Peyer's patch (tissue), 4 donors: ENCODE measurements at places on chromosomes 11 and 22.

DNA sequence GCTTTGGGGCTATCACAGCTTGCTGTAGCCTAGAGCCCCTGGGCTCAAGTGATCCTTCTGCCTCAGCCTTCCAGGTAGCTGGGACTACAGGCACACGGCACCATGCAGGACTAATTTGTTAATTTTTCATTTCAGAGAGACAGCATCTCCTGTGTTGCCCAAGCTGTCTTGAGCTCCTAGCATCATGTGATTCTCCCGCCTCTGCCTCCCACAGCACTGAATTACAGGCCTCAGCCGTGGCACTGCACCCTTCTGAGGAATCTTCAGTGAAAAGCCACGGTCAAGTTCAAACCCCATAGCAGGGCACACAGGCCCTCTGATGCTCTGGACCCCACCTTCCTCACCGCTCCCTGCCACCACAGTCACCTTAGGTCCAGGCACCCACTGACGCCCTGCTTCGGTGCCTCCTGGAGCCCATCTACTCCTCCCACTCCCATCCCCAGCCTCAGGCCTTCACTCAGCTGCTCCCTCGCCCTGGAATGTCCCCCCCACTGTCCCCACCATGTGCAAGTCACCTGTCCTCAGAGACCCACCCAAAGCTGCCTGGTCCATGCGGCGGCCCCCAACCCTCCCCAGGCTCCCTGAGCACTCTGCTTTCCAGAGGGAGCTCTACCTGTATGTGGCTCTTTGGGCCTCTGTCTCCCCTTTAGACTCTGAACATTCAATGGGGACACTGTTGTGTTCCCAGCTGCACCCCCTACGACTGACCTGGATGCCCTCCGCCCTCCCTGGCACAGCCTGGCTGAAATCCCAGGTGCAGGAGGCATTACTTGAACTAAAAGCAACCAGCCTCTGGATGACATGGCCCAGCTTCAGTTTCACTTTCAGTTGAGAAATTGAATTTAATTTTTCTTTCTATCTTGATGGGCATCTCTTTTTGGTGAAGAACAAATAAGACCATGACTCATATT, 1.6 kb downstream of the APOL2 start:
- no peak for DNase-seq

DNA sequence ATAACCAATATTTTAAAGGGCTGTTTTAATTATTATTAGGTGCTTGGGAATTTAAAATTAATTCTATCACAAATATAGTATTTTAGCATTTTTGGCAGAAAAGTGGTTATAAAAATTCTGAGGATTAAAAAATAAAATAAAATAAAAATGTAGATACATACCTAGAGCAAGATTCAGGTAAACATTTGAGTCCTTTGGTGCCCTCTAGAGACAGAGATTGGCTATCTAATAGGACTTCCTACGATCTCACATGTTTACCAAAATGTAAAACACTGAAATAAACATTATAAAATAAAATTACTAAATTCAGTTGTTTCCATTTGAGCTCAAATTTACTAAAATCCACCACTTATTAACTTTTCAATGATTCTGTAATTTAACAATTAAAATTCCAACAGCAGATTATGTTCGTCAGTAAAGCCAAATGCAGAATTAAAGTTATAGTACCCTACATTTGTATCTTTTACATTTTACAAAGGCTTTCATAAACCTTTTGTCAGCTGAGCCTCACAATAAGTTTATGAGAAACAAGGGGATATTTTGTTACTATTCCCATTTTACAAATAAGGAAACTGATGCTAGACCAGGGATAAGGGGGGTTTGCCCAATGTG, 27.7 kb downstream of the SLC36A4 start:
- no peak for DNase-seq

- no peak for DNase-seq
Measured at GRCh38 chr11:116960930-116961329, 123.5 kb upstream of the APOA1 start.

DNA sequence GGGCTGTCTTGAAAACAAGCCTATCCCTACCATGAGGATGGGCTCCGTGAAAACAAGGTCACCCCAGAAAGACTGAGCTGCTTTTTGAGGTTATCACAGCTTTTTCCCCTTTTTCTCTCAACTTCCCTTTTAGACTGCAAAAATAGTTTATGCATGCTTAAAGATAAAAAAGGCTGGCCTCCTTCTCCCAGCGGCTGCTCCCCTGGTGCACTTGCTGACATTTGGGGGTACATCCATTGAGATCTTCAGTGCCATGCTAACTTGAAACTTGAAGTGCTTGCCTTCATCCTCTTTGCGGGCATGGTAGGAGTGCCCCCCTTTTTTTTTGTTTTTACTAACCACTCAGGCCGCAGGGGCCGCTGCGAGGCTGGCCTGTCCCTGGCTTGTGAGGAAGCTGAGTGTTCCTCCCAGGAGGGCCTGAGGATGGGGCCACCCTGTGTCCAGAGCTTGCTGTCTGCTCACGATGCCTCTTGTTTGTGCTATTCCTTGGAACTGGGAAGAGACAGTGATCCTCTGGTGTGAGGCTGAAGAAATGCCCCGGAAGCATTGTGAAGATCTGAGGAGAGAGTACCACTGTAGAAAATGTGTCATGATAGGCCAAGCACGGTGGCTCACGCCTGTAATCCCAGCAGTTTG, 2.2 kb downstream of the TANGO2 start:
- no peak for DNase-seq

GRCh38 chr11:73001615-73002014, 140.5 kb downstream of the FCHSD2 start:
- DNase-seq, result no peak

DNA sequence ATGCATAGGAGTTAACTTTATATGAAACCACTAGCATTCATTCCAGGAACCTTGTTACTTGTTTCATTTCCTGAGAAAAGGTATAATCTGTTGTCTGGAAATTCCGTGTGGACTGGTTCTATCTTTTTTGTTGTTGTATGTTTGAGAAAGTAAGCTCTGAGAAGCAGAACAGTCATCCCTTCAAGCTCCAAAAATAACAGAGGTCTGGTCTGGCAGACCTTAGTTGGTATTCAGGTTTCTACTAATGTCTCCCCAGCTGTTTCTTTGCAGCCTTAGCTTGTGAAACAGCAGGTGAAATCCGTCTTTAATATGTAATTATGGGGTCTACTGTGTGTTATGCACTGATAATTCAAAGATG, 2.4 kb downstream of the RNF121 start:
- no peak for DNase-seq

DNA sequence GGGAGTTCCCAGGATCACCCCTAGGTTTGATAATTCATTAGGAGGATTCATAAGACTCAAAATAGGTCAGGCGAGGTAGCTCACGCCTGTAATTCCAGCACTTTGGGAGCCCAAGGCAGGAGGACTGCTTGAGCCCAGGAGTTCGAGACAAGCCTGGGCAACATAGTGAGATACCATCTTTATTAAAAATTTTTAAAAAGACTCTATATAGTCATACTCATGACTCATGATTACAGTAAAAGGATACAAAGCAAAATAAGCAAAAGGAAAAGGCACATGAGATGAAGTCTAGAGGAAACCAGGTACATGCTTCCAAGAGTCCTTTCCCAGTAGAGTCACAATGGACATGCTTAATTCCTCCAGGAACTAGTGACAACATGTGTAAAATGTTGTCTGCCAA, 13.9 kb upstream of the PTS start:
- DNase-seq, result no peak

DNA sequence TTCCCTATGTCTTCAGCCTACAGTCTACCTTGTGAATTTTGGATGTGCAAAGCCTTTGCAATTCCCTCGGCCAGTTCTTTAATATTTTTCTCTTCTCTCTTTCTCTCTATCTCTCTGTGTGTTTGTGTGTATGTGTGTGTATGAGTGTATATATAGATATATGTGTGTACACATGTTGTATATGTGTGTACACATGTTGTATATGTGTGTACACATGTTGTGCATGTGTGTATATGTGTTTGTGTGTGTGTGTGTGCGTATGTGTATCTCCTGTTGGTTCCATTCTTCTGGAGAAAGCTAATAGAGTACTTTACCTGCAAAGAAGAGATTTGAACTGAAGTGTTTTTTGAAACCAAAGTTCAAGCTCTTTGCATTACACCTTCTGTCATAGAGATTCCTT, 155.0 kb downstream of the LUZP2 start:
- DNase-seq, result no peak
